ENCODE measurements at places on chromosomes 16 and 17.

- no peak for DNase-seq
Measured at GRCh38 chr17:5823219-5823618, 238.9 kb upstream of the NLRP1 start.

- DNase-seq: no peak
Measured at GRCh38 chr17:34884597-34884996, 76.7 kb downstream of the CCT6B start.

DNA sequence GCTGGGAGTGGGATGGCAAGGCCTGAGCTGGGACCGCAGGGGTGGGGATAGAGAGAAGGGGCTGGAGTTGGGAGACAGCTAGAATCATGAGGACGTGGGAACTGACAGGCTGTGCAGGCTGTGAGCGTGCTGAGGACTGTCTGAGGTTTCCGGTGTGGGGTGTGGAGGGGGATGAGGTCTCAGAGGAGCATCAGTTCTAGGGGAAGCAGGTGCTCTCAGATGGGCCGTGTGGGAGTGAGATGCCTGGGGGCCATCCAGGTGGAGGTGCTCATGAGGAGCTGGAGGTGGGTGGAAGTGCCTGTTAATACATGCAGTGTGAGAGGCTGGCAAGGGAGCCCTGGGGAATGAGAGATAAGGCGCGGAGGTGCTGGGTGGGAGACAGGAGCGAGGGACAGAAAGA lies 27.2 kb downstream of the HASPIN start:
- no peak for DNase-seq

- DNase-seq: no peak
Measured at GRCh38 chr17:9371019-9371418, 204.6 kb downstream of the STX8 start.

- DNase-seq: no peak
Measured at GRCh38 chr16:22955461-22956070, 141.6 kb downstream of the HS3ST2 start.
